Activated CD4-positive, alpha-beta T cell treated with anti-CD3 and anti-CD28 coated beads, Interleukin-10, Interleukin-2, amounts not matched to agents 100 ng/mL and 50 ng/mL, durations not matched to agents 16 hours and 8 hours (primary cell): ENCODE measurements at places on chromosomes 2 and 18.

GRCh38 chr2:53475321-53475720 is 292.3 kb upstream of the CHAC2 start:
- no peak for DNase-seq

- no peak for DNase-seq
These were observed 24.4 kb downstream of the TFCP2L1 start for GRCh38 chr2:121260370-121261154.

DNA sequence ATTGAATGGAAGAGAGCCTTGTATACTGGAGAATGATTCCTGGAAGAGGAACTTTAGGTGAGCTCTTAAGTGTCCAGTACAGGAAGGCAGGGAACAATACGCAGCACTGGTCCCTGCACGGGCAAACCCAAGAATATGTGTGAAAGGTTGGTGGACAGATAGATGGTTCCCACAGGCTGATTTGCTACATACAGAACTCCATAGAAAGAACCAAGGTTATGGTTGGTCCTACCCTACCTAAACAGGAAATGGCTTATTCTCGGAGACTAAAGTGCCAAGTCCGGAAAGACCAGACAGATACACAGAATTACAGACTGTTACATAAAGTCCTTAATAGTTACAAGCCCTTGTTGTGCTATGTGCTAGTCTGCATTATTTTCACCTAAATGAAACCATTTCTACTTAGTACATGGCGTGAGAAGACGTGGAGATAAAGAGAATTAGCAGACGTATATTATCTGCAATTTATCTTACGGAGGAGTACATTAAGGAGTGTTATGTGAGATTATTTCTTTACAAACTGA is 1.2 kb downstream of the REV1 start:
- DNase-seq, result peak; percentile 31

- peak; percentile 57 for DNase-seq
These were observed 6.3 kb upstream of the ADGRF3 start for GRCh38 chr2:26352892-26353291.

- DNase-seq, result no peak
These were observed 216.4 kb downstream of the BCL2 start for GRCh38 chr18:63102941-63103744.

DNA sequence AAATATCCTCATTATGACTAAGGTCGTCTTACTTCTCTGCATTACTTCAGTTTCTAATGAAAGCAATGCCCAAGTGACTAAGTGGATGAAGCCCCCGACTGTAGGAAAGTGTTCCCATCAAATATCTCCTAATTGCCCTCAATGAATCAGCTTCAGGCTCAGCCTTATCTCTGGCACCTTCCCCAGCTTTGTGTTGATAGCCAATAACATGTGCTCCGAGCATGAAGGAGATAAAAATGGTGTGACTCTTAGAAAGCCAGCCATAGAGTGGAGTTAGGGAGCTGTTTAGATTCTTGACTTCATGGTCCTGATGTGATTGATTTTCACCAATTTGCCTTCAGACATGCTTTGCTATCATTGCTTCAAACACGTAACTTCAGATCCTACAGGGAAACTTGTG is 339.2 kb upstream of the NRP2 start:
- no peak for DNase-seq

DNA sequence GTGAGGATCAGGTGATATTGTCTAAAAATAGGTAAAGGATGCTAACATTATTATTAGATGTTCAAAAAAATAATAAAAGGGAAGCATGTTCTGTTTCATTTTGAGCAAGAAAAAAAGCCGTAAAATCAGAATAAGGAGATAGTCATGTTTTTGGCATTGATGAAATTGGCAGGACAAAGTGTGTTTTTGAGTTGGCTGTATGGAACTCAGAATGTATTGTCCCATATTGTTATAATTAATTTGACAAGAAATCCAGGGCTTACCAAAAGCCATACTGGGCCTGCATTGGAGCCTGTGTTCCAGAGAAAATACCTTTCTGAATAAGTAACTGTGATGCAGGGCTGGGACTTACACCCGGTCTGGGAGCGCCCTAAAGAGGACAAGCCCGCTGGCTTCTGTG is 232.0 kb downstream of the AGAP1 start:
- DNase-seq, result no peak

- no peak for DNase-seq
These were observed 223.9 kb upstream of the TCF4 start for GRCh38 chr18:55811925-55812324.

- DNase-seq, result no peak
These were observed 479 bp downstream of the IL1F10 start for GRCh38 chr2:113068249-113068648.

- peak; percentile 57 for DNase-seq
These were observed 2.3 kb downstream of the EML4 start for GRCh38 chr2:42171396-42171980.

- no peak for DNase-seq
These were observed 95.3 kb downstream of the EVA1A start for GRCh38 chr2:75465317-75465984.

- DNase-seq, result no peak
These were observed 1030.1 kb upstream of the POU3F3 start for GRCh38 chr2:103823847-103824246.

GRCh38 chr2:157168501-157168900 is 89.0 kb upstream of the GALNT5 start:
- DNase-seq, result no peak

GRCh38 chr2:210756855-210757254 is 200.5 kb downstream of the CPS1 start:
- no peak for DNase-seq

- DNase-seq, result no peak
These were observed 234.7 kb downstream of the TTC32 start for GRCh38 chr2:19667085-19667484.

GRCh38 chr2:173136599-173136998 is 61.0 kb downstream of the MAP3K20 start:
- DNase-seq, result no peak

DNA sequence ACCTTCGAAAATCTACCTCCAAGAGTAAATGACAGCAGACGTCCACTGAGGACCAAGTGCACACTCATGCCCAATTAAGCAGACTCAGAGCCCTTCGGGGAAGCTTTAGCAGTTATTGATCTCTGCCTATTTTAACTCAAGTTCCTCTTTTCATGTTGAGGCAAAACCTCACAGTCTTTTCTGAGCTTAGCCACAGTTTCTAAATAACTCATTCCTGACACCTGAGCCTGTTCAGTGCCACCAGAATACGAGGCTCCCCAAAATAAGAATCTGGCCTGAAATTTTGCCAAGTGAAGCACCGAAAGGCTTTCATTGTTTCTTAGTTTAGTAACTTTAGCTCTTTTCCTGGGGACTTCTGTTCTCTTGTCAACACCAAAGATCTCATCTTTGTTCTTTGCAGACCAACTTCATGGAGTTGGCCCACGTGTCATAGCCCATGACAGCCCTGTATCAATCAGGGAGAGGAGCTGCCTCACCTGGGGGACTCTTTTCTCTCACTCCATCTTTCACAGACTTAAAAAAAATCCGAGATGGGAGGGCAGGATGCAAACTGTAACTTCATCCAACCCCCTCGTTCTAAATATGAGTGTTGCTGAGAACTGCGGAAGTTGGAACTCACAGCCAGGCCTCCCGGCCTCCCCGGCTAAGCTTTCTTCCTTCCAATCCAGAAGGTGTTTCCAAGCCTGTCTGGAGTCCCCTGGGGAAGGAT is 22.2 kb downstream of the INPP5D start:
- DNase-seq, result peak; percentile 88

- DNase-seq, result no peak
These were observed 49.7 kb downstream of the SCN7A start for GRCh38 chr2:166444306-166444705.

DNA sequence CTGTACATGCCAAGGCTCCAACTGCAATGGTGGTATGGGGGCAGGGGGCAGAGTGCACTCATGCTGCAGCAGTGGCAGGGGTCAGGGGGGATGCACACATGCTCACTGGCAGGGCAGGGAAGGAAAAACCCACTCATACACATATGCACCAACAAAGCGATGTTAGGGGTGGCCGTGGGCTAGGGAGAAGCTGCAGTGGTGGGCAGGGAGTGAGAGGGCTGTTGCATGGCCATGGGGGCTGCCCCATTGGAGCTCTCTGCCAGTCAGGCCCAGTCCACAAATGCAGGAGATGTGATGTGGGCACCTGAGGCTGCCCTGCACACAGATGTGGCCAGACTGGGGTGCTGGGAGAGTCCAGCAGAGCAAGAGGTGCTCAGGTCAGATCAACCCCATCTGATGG is 238.1 kb upstream of the NXPH2 start:
- DNase-seq, result no peak

DNA sequence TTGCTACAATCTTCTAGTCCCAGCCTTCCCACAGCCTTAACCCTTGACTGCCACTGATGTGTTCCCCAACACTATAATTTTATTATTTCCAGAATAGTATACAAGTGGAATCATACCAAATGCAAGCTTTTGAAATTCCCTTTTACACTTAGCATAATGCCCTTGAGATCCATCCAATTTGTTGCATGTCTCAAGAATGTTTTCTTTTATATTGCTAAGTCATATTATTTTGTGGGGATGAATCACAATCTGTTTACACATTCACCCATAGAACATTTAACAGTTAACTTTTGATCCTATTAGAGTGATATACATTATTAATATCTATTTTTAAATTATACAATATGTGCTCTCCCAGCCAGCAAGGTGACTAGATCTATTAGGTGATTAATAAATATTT is 74.3 kb upstream of the KYNU start:
- DNase-seq, result no peak

GRCh38 chr2:8234757-8235374 is 447.0 kb upstream of the ID2 start:
- DNase-seq, result peak; percentile 6

DNA sequence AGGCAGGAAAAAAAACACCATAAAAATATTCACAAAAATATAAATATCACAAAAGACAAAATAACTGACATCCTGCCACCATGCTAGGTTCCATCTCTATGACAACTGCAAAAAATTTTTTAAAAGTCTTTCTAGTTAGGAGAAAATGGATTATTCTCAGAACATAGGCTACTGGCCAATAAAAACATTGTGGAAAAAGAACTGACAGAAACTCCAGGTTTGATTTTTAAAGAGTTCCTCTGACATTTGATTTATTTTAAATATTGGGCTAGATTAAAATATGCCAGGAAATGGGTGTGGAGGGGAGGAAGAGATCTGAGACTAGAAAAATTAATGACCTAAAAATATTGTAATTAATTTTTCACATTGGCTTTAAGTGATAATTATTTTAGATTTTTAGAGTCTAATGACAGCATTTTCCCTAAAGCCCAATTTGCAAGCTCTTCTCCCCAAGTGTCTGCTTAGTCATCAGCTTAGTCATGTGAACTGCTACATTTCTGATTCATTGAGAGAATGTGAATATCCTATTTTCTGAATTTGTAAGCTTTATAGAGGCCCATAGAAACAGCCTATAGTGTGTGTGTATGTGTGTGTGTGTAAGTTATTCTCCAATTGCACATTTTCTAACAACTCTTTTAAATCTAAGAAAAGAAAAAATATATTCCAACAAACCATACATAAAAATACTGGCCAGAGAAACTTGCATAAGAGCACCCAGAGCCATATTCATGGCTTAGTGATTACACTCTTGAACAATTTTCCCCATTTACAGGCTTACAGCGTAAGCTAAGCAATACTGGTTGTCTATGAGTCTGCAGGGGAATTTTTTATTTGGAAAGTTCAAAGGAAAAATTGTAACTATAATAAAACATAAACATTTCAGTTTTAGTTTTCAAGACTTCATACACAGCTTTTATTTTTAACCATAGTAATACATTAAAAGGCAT is 48.4 kb downstream of the TMEFF2 start:
- peak; percentile 32 for DNase-seq

- no peak for DNase-seq
These were observed 246.7 kb downstream of the BABAM2 start for GRCh38 chr2:28137221-28137620.

- no peak for DNase-seq
These were observed 90.6 kb upstream of the ANKRD30BL start for GRCh38 chr2:132252191-132252893.

DNA sequence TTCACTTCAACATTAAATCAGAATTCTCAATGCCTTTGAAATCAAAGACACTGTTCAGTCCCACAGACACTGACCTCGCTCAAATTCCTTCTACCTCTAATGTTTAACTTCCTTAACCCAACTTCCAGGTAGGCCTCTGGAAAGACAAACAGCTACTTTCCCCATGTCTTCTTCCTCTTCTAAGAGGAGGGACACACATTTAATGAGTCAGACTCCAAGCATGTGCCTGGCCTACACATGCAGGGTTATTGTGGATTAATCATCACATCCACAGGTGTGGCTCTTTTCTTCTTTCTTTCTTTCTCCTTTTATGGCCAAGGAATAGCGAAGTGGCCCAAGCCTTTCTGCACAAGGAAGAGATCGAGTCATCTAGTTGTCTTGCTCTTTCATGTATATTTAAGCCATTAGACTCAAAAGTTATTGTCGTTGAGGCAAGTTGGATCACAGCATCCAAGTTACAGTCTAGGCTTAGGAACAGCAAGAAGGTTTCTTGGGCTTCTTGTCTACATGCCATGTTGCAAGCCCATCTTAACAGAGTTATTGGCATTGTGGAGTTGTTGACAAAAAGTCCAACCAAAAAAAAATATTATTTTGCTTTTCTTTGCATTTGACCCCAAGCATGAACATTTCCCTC is 387.8 kb downstream of the IRS1 start:
- DNase-seq, result no peak

DNA sequence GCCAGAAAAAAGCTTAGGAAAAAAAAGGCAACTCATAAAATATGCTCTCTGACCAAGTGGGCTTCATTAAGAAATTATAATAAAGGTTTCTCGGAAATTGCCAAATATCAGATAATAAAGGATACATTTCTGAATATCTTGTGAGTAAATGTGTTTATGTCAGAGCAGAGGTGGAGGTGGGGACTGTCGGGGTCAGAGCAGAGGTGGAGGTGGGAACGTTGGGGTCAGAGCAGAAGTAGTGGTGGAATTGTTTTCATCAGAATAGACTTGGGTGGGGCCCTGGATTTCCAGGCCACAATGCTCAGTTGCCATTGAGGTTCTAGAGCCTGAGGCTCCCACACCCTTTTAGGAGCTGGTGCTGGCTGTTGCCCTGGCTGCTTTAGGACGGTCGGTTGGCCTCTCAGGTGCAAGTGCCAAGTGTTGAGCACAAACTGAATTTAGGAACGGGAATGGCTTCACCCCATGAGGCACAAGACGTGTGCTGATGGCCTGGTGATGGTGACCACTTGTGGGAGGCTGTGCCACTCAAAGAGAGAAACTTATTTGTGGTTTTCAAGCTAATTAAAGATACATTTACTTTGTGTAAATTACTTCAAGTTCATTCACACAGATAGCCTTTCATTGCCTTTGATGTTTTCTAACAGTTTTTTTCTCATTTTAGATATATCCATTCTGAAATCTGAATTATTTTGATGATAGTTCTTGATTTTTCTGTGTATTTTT is 131.5 kb downstream of the ATP9B start:
- DNase-seq, result no peak

- no peak for DNase-seq
These were observed at the start of gene VSNL1 for GRCh38 chr2:17540093-17540812. TSS of gene VSNL1 (plus strand) at chr2:17540696. CDS start at chr2:17592075, 51,379 bp downstream.

DNA sequence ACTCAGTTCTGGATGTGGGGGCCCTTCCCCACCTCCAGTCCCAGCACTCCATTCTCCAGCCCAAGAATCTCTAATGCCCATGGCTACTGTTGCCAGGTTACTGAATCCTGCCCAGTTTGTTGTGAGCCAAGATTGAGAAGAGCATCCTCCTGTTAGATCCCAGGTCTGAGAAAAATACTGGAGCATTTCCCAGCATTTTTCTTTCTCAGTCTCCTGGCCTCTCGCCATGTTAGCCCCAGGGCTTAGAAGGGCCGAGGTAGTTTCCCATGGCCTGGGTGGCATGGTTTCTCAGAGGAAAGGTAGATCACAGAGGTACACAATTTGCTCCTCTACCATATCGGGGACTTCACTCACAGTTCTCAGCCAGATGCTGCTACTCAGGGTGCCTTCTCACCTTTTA is 135.7 kb downstream of the OTX1 start:
- DNase-seq, result no peak
